ENCODE measurements at places on chromosomes 11 and 22. TPM values are rescaled to one million over a fixed set of nuclear protein-coding genes. Genes with fewer than 3 reads are reported as not detected.

Gene NAV2
- total RNA-seq = 42.3 TPM

Gene LRRC55
- 1.4 TPM for total RNA-seq

DNA sequence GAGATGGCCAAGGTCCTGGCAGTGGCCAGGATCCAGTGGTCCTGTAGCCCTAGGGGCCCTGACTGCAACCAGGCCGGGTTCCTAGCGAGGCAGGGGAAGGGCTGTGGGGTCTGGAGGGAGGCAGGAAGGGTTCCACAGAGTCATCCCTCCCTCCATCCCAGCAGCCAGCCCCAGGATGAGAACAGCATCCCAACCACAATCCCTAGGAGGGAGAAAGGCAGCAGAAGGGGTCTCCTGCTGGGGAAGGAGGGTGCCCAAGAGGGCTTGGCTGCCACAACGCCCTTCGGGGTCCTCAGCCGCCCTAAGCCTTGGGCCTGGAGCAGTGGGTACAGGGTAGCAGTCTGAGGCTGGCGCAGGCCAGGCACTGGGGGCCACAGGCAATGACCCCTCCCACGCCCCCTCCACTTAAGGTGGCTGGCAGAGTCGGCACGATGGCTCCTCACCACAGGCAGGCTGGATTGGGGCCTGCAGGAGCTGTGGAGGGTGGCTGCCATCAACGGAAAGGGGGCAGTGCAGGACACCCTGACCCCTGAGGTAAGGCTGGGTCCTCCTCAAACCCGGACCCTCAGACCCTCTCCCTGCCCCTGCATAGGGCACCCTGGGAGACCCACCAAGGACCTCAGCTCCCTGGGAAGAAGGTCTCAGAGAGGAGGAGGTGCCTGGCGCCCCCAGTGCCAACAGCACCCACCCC lies 7.2 kb downstream of the SLC22A12 start:
- H3K27ac ChIP-seq = no peak overlapping the region
- H3K4me1 ChIP-seq = no peaks in the 10 kb centered on the region
- DNase-seq = no peak
- no peaks in the 10 kb centered on the region for H3K36me3 ChIP-seq
- no peak overlapping the region for H3K4me3 ChIP-seq

DNA sequence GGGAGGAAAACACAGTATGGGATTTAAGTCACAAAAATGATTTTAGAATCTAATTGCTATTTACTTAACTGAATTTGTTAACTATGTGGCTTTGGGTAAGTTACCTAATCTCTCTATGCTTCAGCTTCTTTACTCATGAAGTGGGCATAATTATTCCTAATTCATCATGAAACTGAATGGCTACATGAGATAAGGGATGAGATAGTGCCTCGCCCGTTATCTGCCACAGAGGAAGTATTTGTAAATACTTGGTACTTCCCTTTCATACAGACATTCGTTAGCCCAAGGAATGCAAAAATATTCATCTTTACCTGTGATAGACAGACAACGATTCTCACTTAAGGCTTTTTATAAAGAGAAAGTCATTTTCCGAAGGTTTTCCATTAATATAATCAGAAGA lies 221.2 kb upstream of the BLID start:
- H3K36me3 ChIP-seq = no peaks in the 10 kb centered on the region
- H3K27ac ChIP-seq = no peak overlapping the region
- H3K27me3 ChIP-seq = no peaks in the 10 kb centered on the region
- no peaks in the 10 kb centered on the region for H3K4me1 ChIP-seq

GRCh38 chr11:78040691-78041379 lies 17.8 kb upstream of the KCTD14 start:
- H3K27me3 ChIP-seq = no peaks in the 10 kb centered on the region
- peaks cover 3% of the 10 kb centered on the region for H3K4me1 ChIP-seq
- H3K27ac ChIP-seq = no peak overlapping the region
- DNase-seq = peak; percentile 24
- H3K36me3 ChIP-seq = no peaks in the 10 kb centered on the region

Gene DNAL4
- total RNA-seq = 11.3 TPM

DNA sequence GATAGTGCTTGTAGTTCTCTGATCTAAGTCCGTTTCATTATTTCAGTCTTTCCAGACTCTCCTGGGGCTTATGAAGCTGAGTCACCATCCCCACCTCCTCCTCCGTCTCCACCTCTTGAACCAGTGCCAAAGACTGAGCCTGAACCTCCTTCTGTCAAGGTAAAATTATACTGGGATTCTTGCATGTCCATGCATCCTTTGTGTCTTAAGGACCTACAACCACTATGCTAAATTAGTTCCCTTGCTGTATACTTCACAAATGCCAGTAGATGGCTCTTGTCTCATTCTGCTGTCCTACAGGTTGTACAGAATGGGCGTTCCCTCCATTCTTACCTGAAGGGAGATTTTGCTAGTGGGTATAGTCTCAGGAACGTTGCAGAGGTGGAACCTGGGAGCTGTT lies 42.2 kb downstream of the POLD3 start:
- no peaks in the 10 kb centered on the region for H3K36me3 ChIP-seq
- peak; percentile 4 for DNase-seq
- no peak overlapping the region for H3K27ac ChIP-seq

GRCh38 chr22:29308148-29308790 lies 1.8 kb downstream of the GAS2L1 start:
- H3K36me3 ChIP-seq = no peaks in the 10 kb centered on the region
- no peak overlapping the region for H3K4me3 ChIP-seq
- H3K27me3 ChIP-seq = peaks cover 7% of the 10 kb centered on the region

- no peaks in the 10 kb centered on the region for H3K27me3 ChIP-seq
- H3K27ac ChIP-seq = no peak overlapping the region
- peaks cover 9% of the 10 kb centered on the region for H3K4me1 ChIP-seq
- DNase-seq = no peak
- H3K36me3 ChIP-seq = no peaks in the 10 kb centered on the region
Observed at GRCh38 chr11:21554284-21554683, 638.6 kb upstream of the ANO5 start.

Gene SLC25A1
- total RNA-seq = 242 TPM

Gene KDM2A
- total RNA-seq = 38.0 TPM

GRCh38 chr11:93468290-93468689 lies 74.9 kb downstream of the SMCO4 start:
- no peaks in the 10 kb centered on the region for H3K27me3 ChIP-seq
- no peak overlapping the region for H3K27ac ChIP-seq
- H3K4me3 ChIP-seq = no peak overlapping the region

Gene DMC1
- 5.0 TPM for total RNA-seq

Gene OR5D14
- not detected for total RNA-seq

GRCh38 chr11:2812371-2812991 lies 73.1 kb downstream of the CDKN1C start:
- H3K27me3 ChIP-seq = peaks cover 22% of the 10 kb centered on the region
- DNase-seq = no peak

Gene P2RX6
- not detected for total RNA-seq

DNA sequence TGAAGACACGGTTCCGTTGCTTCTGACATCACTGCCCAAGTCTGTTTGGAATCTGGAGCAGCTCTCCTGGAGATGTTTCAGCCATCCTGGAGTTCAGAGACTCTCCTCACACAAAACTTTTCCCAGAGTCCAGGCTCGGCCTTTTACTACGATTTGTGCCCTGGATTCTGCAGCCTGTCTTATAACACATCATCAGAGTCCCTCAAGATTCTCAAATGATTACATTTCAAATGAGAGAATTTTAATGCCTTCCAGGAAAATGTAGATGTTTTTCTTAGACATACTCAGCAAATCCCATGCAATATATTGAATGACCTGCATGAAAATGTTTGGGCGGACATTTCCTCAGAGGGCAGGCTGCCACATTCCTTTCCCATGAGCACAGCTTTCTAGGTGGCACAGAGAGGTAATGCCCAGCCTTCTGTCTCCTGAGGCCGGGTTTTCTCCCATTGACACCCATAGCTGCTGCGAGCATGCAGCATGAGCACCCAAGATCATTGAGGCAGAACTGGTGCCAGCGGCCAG lies 129.1 kb downstream of the SNX19 start:
- H3K27ac ChIP-seq = no peak overlapping the region
- no peaks in the 10 kb centered on the region for H3K27me3 ChIP-seq
- no peak for DNase-seq

- H3K27ac ChIP-seq = no peak overlapping the region
- no peaks in the 10 kb centered on the region for H3K4me1 ChIP-seq
- peaks cover 2% of the 10 kb centered on the region for H3K27me3 ChIP-seq
- no peak for DNase-seq
- H3K36me3 ChIP-seq = no peaks in the 10 kb centered on the region
Observed at GRCh38 chr22:41968601-41969000, 642 bp upstream of the SEPTIN3 start.

- no peak overlapping the region for H3K27ac ChIP-seq
- DNase-seq = no peak
- no peaks in the 10 kb centered on the region for H3K36me3 ChIP-seq
- H3K4me1 ChIP-seq = peaks cover 3% of the 10 kb centered on the region
Observed at GRCh38 chr11:73268671-73269271, 3.4 kb upstream of the P2RY6 start.

- DNase-seq = no peak
- no peaks in the 10 kb centered on the region for H3K4me1 ChIP-seq
- no peak overlapping the region for H3K27ac ChIP-seq
- no peaks in the 10 kb centered on the region for H3K36me3 ChIP-seq
- H3K27me3 ChIP-seq = no peaks in the 10 kb centered on the region
Observed at GRCh38 chr11:132296946-132297610, 926.7 kb downstream of the NTM start.

DNA sequence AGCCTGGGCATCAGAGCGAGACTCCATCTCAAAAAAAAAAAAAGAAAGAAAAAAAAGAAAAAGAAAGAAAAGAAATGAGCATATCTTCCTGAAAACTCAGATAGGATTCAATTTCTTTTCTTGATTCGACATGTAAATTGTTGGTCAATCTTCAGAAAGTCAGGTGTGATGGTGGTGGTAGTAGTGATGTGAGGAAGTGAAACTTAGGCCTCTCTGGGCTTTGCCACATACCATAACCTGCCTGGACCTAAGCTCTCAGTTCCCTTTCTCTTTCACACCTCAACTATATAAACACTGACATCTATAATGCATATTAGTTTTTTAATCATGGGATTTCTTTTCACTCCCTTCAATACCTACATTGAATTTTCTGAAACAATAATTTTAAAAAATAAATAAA lies 98.0 kb upstream of the TBCEL start:
- no peaks in the 10 kb centered on the region for H3K36me3 ChIP-seq
- H3K4me3 ChIP-seq = no peak overlapping the region

DNA sequence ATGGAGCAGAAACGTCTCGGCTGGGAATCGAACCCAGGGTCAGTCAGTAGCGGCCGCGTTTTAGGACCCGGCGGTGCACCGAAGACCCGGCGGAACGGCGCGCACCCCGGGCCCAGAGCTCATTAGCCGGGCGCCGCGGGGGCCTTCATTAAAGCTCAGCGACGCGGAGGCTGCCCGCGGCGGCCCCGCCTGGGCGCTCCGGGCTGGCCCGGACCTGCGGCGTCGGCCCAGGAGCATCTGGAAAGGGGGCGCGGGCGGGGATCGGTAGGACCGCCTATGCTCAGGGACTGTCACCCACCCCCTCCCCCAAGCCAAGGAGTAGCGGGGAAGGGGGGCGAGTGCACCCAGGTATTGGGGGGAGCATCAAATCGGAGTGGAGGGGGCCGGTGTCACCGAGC lies 52.2 kb downstream of the CYTH4 start:
- no peak overlapping the region for H3K27ac ChIP-seq
- H3K27me3 ChIP-seq = peaks cover 35% of the 10 kb centered on the region
- no peaks in the 10 kb centered on the region for H3K36me3 ChIP-seq
- DNase-seq = peak; percentile 65
- peaks cover 23% of the 10 kb centered on the region for H3K4me1 ChIP-seq

DNA sequence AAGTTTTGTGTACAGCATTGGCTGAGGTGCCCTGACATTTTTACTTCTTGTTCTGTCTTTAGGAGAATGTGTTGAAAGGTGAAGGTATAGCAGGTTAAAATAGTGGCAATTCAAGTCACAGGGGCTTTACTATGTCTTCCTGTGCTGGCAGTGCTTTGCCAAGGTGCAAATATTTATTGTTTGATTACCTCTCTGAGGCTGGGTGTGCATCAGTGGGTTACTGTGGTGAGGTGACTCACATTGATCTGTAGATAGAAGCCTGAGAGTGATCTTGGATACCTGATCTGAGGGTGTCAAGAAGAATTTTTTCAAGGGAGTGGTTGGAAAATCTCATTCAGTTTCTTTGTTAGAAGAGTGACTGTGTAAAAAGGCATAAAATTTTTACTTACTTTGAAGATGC lies 90.0 kb downstream of the ARHGAP42 start:
- H3K27ac ChIP-seq = no peak overlapping the region
- peaks cover 6% of the 10 kb centered on the region for H3K4me1 ChIP-seq
- no peak for DNase-seq
- H3K27me3 ChIP-seq = no peaks in the 10 kb centered on the region
- H3K36me3 ChIP-seq = no peaks in the 10 kb centered on the region

Gene SRRD
- 17.8 TPM for total RNA-seq

- no peaks in the 10 kb centered on the region for H3K36me3 ChIP-seq
- no peak for DNase-seq
- no peak overlapping the region for H3K27ac ChIP-seq
- H3K4me1 ChIP-seq = no peaks in the 10 kb centered on the region
Observed at GRCh38 chr11:21411104-21411503, 741.7 kb downstream of the NELL1 start.

Gene MPZL3
- total RNA-seq = 5.7 TPM

DNA sequence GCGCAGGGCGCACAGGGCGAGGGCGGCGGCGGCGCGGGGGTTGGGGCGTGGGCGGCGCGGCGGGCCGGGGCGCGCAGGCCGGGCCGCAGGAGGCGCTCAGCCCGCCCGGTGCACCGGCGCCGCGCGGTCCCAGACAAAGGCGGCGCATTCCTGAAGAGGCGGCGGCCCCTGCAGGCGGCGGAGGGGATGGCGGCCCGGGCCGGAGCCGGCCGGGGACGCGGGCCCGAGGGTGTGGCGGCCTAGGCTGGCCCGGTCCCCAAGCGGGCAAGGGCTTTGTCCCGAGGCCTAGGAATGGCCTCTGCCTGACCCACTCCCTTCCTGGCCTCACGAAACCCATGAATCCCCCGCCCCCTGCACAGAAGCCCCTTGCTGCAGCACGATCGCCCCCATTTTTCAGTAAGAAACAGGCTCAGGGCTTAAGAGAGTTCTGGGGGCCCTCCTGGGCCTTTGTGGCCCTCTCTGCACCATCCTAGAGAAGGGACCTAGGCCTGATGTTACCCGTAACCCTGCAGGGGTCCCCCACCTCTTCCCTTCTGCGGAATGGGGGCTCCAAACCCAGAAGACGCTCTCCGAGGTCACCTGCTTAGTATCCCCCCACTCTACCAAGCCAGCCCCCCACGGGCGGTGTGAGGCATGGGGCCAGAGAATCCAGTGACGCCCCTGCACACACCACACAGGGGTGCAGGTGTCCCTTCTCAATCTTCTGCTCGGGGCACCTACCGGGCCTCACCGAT lies at the start of gene RTN4R:
Gene RTN4R, minus strand, starts transcription at position 40 of the 734 bp plus-strand sequence. CDS start 226 bp downstream, outside the sequence.
- H3K4me1 ChIP-seq = no peaks in the 10 kb centered on the region
- DNase-seq = peak; percentile 80
- no peaks in the 10 kb centered on the region for H3K27me3 ChIP-seq
- H3K4me3 ChIP-seq = peak within 1 kb of the TSS; percentile 64

GRCh38 chr22:35863432-35863831 lies 145.8 kb downstream of the APOL5 start:
- no peaks in the 10 kb centered on the region for H3K36me3 ChIP-seq
- no peak overlapping the region for H3K4me3 ChIP-seq
- peaks cover 40% of the 10 kb centered on the region for H3K4me1 ChIP-seq
- no peak overlapping the region for H3K27ac ChIP-seq
- no peaks in the 10 kb centered on the region for H3K27me3 ChIP-seq

- no peaks in the 10 kb centered on the region for H3K36me3 ChIP-seq
- no peak overlapping the region for H3K4me3 ChIP-seq
- peak; percentile 81 for DNase-seq
- no peaks in the 10 kb centered on the region for H3K4me1 ChIP-seq
Observed at GRCh38 chr11:82775736-82776346, 42.2 kb upstream of the FAM181B start.

GRCh38 chr11:46049325-46049897 lies 71.8 kb downstream of the PHF21A start:
- no peaks in the 10 kb centered on the region for H3K27me3 ChIP-seq
- H3K4me1 ChIP-seq = peaks cover 54% of the 10 kb centered on the region
- peak overlapping the region; percentile 88 for H3K27ac ChIP-seq
- no peak overlapping the region for H3K4me3 ChIP-seq
- H3K36me3 ChIP-seq = no peaks in the 10 kb centered on the region
